ENCODE measurements at places on chromosomes 12 and 14.

GRCh38 chr12:116104167-116104767 is 173.2 kb downstream of the MED13L start:
- H3K4me3 ChIP-seq: no peak overlapping the region
- H3K36me3 ChIP-seq: no peaks in the 10 kb centered on the region
- H3K4me1 ChIP-seq: no peaks in the 10 kb centered on the region
- no peaks in the 10 kb centered on the region for H3K27me3 ChIP-seq
- DNase-seq: no peak

GRCh38 chr12:118120579-118121363 is 15.2 kb upstream of the PEBP1 start:
- H3K27ac ChIP-seq: peak overlapping the region; percentile 72
- H3K27me3 ChIP-seq: no peaks in the 10 kb centered on the region
- no peak overlapping the region for H3K4me3 ChIP-seq
- no peaks in the 10 kb centered on the region for H3K36me3 ChIP-seq
- H3K4me1 ChIP-seq: no peaks in the 10 kb centered on the region

DNA sequence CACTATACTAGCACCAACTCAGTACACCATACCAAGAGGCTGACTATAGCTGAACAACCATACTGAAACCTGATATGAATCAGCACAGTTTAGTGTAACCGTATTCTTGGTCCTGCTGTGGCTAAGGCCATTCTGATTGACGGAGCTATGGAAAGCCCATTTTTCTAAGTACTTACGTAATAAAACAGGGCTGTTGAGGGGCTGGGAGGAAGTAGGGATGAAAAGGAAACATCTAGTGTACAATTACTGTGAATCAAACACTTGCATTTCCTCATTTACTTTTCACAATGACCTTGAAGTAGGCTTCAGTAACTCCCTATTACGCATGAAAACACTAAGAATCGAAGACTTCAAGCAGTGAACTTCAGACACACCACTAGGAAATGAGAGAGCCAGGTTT is 198.2 kb downstream of the BTG1 start:
- no peak overlapping the region for H3K27ac ChIP-seq
- no peaks in the 10 kb centered on the region for H3K36me3 ChIP-seq
- no peak for DNase-seq

- no peaks in the 10 kb centered on the region for H3K4me1 ChIP-seq
- no peaks in the 10 kb centered on the region for H3K36me3 ChIP-seq
- H3K27ac ChIP-seq: no peak overlapping the region
- DNase-seq: no peak
Observed at GRCh38 chr14:61076556-61076955, 95.5 kb downstream of the SLC38A6 start.

GRCh38 chr12:113397497-113398197 is 6.0 kb downstream of the SDS start:
- no peak overlapping the region for H3K4me3 ChIP-seq
- no peak overlapping the region for H3K27ac ChIP-seq
- no peaks in the 10 kb centered on the region for H3K36me3 ChIP-seq
- no peak for DNase-seq

GRCh38 chr14:31255286-31255685 is 47.7 kb upstream of the HECTD1 start:
- no peaks in the 10 kb centered on the region for H3K4me1 ChIP-seq
- no peaks in the 10 kb centered on the region for H3K36me3 ChIP-seq
- H3K27me3 ChIP-seq: no peaks in the 10 kb centered on the region
- no peak overlapping the region for H3K27ac ChIP-seq
- no peak for DNase-seq

- DNase-seq: no peak
- no peaks in the 10 kb centered on the region for H3K4me1 ChIP-seq
- no peak overlapping the region for H3K4me3 ChIP-seq
- H3K27ac ChIP-seq: no peak overlapping the region
- no peaks in the 10 kb centered on the region for H3K36me3 ChIP-seq
Observed at GRCh38 chr12:45458238-45458637, 242.3 kb downstream of the ANO6 start.

- no peaks in the 10 kb centered on the region for H3K4me1 ChIP-seq
- no peaks in the 10 kb centered on the region for H3K36me3 ChIP-seq
- DNase-seq: no peak
- no peak overlapping the region for H3K27ac ChIP-seq
Observed at GRCh38 chr12:76746516-76746915, 17.4 kb upstream of the ZDHHC17 start.

DNA sequence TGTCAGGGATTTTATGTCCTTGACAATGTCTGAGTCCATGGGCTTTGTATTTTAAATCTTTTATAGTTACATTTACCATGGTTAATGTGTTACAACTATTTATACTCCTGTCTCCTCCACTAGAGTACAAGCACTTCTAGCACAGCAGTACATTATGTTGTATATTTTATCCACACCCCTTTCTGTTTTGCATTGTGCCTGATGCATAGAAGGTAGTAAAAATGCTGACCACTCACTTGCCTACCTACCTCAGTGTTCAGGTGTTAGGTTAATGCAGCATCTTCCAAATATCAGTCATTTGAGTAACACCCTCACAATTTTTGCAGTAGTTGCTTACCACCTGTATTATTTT is 31.1 kb upstream of the SLC38A2 start:
- DNase-seq: no peak
- no peak overlapping the region for H3K4me3 ChIP-seq
- no peaks in the 10 kb centered on the region for H3K27me3 ChIP-seq

GRCh38 chr12:69966409-69966808 is 141.4 kb downstream of the MYRFL start:
- no peaks in the 10 kb centered on the region for H3K36me3 ChIP-seq
- no peak overlapping the region for H3K4me3 ChIP-seq
- peak overlapping the region; percentile 71 for H3K27ac ChIP-seq
- no peaks in the 10 kb centered on the region for H3K4me1 ChIP-seq
- no peaks in the 10 kb centered on the region for H3K27me3 ChIP-seq

DNA sequence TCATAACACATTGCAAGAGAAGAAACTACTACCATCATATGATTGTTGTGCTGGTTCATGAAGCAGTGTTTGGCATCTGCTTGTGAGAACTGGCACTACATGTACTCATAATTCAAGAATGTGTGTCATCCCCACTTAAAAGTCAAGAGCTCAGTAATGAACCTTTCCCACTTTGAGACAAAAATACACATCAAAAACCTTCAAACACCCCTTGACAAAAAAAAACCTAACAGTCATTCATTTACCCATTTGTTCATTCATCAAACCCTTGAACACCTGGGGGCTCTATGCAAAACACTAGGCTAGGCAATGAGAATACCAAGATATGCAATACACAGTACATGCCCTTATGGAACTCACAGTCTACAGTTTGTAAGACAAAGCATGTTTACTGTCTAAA is 40.0 kb downstream of the KIF21A start:
- no peak for DNase-seq
- no peaks in the 10 kb centered on the region for H3K27me3 ChIP-seq
- H3K27ac ChIP-seq: no peak overlapping the region
- no peaks in the 10 kb centered on the region for H3K36me3 ChIP-seq
- H3K4me3 ChIP-seq: no peak overlapping the region
- H3K4me1 ChIP-seq: no peaks in the 10 kb centered on the region

DNA sequence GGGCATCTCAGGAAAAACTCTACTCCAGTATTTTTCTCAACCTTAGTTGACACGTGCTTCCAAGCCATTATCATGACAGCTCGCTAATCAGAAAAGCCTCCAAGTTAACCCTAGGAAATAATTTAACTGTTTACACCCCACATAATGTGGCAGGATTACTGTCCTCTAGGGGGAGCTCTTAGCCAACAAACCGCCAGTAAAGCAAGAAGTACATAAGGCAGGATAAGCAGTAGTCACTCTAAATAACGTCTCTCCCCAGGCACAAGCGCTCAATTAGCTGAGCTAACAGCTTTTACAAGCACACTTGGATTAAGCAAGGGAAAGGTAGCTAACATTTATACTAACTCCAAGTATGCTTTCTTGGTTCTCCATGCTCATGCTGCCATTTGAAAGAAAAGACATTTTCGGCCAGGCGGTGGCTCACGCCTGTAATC is 22.8 kb downstream of the APOBEC1 start:
- H3K4me1 ChIP-seq: no peaks in the 10 kb centered on the region
- no peak for DNase-seq
- H3K27me3 ChIP-seq: no peaks in the 10 kb centered on the region
- H3K4me3 ChIP-seq: no peak overlapping the region
- H3K36me3 ChIP-seq: no peaks in the 10 kb centered on the region
- no peak overlapping the region for H3K27ac ChIP-seq

DNA sequence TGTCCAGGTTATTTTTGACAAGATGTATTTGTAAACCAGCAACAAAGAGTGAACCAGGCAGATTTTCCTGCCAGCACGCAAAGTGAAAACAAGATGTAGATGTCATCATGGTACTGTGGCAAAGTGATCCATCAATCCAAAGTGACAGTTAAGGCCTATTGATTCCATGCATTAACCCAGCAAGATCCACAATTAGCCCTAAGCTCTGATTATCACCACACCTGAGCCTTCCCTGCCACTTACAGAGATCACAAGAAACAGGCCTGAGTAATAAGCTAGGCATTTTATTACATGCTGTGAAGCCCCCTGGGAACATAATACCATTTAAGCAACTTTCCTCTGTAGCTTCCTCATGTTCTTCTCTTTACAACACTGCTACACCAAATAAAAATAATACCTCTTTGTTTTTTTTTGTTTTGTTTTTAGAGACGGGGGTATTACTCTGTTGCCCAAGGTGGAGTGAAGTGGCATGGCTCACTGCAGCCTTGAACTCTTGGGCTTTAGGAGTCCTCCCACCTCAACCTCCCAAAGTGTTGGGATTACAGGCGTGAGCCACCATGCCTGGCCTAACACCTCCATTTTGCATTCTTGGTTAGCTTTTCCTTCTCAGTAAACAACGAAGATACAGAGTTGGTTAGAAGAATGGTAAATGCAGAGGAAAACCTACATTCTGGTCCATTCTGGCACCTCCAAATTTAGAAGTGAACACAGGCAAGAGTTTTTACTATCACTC is 85.5 kb downstream of the STON2 start:
- H3K27ac ChIP-seq: peak overlapping the region; percentile 62
- H3K4me3 ChIP-seq: no peak overlapping the region
- peaks cover 8% of the 10 kb centered on the region for H3K4me1 ChIP-seq

- DNase-seq: no peak
- no peak overlapping the region for H3K27ac ChIP-seq
- H3K4me1 ChIP-seq: no peaks in the 10 kb centered on the region
- no peak overlapping the region for H3K4me3 ChIP-seq
- no peaks in the 10 kb centered on the region for H3K36me3 ChIP-seq
Observed at GRCh38 chr12:91663310-91663709, 480.7 kb upstream of the DCN start.

DNA sequence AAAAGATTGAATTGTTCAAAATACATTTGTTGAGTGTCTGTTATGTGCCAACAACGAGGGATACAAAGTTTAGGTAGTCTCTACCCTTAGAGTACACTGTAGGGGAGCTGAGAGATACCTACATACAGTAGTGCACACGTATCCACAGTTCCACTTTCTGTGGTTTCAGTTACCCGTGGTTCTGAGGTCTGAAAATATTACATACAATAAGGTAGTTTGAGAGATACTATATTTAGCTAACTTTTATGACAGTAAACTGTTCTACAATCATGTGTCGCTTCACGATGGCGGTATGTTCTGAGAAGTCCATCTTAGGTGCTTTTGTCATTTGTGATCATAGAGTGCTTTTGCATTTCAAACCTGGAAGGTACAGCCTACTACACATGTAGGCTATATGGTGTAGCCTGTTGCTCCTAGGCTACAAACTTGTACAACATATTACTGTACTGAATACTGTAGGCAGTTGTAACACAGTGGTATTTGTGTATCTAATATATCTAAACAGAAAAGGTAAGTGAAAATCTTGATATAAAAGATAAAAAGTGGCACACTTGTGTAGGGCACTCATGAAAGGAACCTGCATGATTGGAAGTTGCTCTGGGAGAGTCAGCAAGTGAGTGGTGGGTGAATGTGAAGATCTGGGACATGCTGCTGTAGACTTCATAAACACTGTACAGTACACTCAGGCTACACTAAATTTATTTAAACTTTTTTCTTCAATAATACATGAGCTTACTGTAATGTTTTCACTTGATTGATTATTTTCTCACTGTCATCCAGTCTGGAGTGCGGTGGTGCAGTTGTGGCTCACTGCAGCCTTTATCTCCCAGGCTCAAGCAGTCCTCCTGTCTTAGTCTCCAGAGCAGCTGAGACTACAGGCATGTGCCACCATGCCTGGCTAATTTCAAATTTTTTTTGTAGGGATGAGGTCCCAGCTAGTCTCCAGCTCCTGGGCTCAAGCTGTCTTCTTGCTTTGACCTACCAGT is 4.0 kb downstream of the CPSF6 start:
- H3K4me1 ChIP-seq: no peaks in the 10 kb centered on the region
- no peaks in the 10 kb centered on the region for H3K36me3 ChIP-seq
- no peak for DNase-seq
- no peak overlapping the region for H3K4me3 ChIP-seq
- H3K27ac ChIP-seq: no peak overlapping the region

- H3K27me3 ChIP-seq: no peaks in the 10 kb centered on the region
- peaks cover 9% of the 10 kb centered on the region for H3K4me1 ChIP-seq
- peak overlapping the region; percentile 78 for H3K27ac ChIP-seq
- H3K36me3 ChIP-seq: no peaks in the 10 kb centered on the region
- H3K4me3 ChIP-seq: no peak overlapping the region
Observed at GRCh38 chr12:11580125-11580751, 69.2 kb upstream of the ETV6 start.

DNA sequence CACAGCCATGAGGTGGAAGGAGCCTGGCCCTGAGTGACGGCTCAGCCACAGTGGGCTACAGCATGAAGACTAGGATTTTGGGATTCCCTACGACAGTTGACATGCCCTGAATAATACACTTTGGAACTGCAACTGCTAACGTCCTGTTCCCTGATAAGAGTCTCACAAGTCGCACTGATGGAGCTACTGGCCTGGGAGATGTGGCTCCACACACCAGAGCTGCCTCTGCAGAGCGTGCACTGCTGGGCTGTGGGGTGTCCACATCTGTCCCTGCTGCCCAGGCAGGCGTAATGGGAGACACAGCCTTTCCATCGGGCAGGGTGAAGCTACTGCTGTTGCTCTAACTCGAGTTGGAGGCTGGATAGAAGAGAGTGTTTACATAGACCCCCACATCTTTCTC is 42.7 kb upstream of the RASSF3 start:
- no peaks in the 10 kb centered on the region for H3K27me3 ChIP-seq
- H3K36me3 ChIP-seq: no peaks in the 10 kb centered on the region
- no peaks in the 10 kb centered on the region for H3K4me1 ChIP-seq
- no peak for DNase-seq
- peak overlapping the region; percentile 24 for H3K27ac ChIP-seq

DNA sequence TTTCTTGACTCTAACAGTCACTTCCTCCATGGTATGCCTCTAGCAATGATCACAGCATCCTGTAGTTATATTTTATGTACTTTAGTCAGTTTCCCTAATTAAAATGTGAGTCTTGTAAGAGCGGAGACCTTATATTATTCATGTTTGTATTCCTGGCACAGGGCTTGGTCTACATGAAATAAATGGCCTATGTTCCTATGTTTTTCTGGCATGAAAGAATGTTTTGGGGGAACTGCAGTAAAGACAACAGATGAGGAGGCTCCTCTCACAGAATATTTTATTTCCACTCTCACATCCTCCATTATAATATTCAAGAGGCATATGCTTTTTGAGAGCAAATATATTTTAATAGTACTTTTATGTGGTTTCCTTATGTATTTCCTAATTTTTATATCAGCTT is 429.8 kb upstream of the PDE3A start:
- no peaks in the 10 kb centered on the region for H3K36me3 ChIP-seq
- H3K4me1 ChIP-seq: no peaks in the 10 kb centered on the region
- H3K27ac ChIP-seq: no peak overlapping the region
- no peaks in the 10 kb centered on the region for H3K27me3 ChIP-seq
- no peak for DNase-seq
- no peak overlapping the region for H3K4me3 ChIP-seq

GRCh38 chr12:15726027-15726877 is 62.9 kb downstream of the EPS8 start:
- no peak for DNase-seq
- H3K27ac ChIP-seq: peak overlapping the region; percentile 41
- no peaks in the 10 kb centered on the region for H3K27me3 ChIP-seq
- no peak overlapping the region for H3K4me3 ChIP-seq

Measured in breast epithelium (tissue), 4 donors.